ENCODE measurements at places on chromosomes 16 and 17.

DNA sequence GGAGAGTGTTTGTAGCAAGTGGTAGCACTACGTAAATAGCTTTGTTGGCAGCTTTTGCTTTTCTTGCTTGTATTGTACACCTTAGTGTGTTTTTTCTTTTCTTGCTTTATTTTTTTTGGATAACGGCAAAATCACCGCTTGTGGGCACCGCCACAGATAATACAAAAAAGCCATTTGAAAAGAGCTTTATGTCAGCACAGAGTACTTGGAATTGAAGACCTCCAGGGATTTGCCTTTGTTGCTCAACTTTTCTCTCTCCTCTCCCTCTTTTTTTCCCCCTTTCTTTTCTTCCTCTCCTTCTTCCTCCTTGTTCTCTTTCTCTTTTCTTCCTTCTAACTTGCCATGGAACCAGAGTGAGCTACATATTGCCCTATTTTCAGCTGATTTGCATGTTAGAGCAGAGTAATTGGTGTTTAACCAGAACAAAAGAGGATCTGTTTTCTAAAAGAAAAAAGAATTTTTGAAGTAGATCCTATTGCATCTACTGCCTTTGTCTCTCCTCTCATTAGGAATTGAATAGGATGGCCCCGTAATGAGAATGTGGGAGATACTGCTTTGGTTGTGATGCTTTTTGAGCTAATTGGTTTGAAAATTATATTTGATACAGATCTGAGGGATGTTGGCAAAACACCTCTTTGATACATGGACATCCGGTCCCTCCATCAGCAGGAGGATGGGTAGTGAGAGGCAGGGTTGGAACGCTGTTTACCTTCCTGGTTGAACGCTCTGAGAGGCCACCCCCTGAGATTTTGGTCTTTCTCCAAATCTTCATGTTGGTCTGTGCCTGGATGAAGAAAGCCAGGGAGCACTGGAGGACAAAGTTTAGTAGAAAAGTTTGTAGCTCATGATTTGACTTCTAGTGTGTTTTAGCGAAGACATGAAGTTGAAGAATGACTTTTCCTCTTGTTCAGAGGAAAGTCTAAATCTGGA lies 85.6 kb downstream of the MSI2 start:
- no peak for DNase-seq

GRCh38 chr17:65473985-65474384 lies 87.5 kb downstream of the AXIN2 start:
- no peak for DNase-seq

GRCh38 chr16:660459-661183 lies 7.3 kb upstream of the RHOT2 start:
- DNase-seq = no peak

DNA sequence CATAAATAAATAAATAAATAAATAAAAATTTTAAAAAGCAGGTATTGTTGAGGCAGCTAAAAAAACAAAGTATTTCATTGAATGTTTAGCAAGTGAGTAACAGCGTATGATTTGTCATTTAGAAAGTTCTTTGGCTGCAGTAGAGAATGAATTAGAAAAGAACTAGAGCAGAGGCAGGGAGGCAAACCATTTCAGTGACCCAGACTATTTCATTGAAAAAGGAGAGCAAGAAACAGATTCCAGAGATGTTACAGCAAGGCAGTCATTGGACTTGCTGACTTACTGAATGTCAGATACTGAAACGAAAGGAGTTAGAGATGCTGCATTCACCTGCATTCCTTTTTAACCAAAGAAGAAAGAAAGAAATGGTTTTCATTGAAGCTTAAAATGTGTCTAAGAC lies 105.5 kb upstream of the HLF start:
- DNase-seq = no peak

GRCh38 chr16:8996891-8997290 lies 33.2 kb upstream of the USP7 start:
- DNase-seq = no peak

- DNase-seq = no peak
Measured at GRCh38 chr16:17520561-17520960, 49.8 kb upstream of the XYLT1 start.

- DNase-seq = no peak
Measured at GRCh38 chr17:45675012-45675411, 109.1 kb upstream of the CRHR1 start.

DNA sequence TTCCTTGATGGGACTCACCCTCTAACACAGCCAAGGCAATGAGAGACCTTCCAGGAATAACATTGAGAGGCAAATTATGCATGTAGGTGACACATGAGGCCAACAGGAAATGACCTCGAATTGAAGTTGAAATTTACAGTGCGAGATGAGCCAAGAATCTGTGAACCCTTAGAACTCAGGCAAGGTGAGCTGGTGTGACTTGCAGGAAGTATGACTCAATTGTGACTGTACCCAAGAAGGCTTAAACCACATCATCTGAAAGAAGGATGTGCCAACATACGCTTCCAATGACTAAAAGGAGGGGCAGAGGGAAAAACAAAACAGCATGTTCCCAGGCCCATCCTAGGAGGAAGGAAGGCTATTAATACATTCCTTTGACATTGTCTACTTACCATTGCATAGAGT lies 44.8 kb downstream of the PITPNC1 start:
- DNase-seq = no peak

DNA sequence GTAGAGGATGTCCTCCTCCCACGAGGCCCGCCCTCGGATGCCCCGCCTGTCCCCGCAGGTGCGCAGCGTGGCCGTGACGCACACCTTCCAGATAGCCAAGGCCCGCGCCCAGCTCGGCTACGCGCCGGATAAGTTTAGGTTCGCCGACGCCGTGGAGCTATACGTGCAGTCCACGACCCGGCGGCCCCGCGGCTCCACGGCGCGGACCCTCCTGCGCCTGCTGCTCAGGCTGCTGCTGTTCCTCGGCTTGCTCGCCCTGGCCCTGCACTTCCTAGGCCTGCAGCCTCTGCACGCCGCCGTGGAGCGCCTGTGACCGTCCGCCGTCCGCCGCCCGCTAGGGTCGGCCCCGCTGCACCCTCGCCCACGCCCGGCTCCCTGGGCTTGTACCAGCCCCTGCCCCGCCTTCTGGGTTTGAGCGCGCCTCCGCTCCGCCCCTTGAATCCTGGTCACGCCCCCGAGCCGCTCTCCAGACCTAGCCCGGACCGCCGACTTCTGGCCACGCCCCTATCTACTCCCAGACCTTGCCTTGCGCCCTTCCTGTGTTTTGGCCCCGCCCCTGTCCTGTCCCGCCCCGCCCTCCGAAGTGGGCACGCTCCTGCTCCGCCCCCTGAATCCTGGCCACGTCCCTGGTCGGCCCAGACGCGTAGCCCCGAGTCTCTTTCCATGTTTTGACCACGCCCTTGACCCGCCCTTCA lies 15.8 kb upstream of the EEF2K start:
- DNase-seq = no peak

Data from GF-D8 (cell line).